Activated CD8-positive, alpha-beta memory T cell treated with anti-CD3 and anti-CD28 coated beads for 24 hours (primary cell): ENCODE measurements at places on chromosomes 7 and 10.

DNA sequence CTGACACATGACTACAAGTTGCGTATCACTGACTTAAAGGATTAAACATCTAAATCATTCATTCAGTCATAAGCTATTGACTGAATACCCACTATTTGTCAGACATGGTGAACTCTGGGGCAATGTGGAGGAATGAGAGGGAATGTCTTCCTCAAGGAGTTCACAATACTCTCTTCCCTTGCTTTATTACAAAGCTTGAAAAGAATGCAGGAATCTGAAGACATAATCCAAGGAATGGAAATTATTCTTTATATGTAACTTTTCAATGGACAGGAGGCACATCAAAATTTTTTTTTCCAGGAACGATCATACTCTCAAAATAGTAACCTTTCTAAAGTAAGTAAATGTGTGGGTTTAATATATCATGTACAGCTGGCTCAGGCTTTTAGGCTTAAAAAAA, 111.9 kb downstream of the ATXN7L1 start:
- no peak for DNase-seq

DNA sequence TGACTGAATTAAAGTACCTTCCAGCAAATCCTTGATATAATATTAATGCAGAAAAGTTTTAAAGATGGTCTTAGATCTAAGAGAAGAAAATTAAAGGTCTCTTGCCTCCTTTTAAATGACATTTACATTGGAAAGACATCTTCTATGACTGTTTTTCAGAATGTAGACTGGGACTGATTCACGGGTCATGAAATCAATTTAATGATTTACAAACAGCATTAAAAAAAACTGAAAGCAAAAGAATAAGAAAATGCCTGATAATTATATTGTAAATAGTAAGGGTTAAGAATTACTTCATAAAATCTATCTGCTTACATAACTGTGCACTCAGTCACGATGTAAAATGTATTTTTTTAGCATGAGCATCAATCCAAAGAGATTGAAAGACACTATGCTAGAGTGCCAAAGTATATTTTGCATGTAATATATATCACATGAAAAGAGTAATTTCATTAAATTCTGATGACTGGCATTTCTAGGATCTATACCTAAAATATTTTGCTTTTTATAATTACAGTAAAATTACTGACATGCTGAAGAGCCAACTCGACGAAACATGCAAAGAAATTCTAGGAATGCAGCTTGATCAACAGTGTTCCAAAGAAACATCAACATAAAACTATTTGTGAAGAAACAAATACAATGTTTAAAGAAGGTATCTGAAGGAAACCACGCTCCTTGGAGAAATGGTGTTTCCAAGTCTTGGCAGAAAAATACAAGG, 35.1 kb downstream of the RTKN2 start:
- DNase-seq: no peak

DNA sequence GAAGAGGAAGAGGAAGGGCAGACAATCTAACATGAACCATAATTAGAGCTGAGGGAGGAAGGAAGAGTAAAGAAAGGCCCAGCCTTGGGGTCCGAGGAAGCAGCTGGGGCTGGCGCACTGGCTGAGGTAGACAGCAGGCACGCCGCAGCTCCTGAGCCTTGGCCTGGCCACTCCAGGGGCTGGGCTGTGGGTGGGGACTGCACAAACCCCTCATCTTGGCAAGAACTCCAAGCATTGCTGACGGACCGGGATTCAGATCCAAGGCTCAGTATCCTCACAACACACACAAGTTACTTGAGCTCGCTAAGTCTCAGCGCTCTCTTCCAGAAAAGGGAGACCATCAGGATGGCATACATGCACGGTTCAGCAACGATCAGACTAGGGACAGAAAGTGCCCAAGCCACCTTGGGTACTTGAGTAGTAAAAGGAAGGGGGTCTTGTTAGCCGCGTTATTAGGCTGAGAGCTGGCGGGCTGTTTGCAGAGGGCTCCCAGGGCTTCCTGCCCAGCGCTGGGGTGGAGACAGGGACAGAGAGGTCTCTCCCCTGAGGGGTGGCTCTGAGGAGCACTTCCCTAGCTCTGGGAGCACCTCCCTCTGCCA, 4.5 kb downstream of the TNS3 start:
- no peak for DNase-seq

GRCh38 chr7:142838461-142839213, 16.2 kb upstream of the EPHB6 start:
- DNase-seq: no peak

DNA sequence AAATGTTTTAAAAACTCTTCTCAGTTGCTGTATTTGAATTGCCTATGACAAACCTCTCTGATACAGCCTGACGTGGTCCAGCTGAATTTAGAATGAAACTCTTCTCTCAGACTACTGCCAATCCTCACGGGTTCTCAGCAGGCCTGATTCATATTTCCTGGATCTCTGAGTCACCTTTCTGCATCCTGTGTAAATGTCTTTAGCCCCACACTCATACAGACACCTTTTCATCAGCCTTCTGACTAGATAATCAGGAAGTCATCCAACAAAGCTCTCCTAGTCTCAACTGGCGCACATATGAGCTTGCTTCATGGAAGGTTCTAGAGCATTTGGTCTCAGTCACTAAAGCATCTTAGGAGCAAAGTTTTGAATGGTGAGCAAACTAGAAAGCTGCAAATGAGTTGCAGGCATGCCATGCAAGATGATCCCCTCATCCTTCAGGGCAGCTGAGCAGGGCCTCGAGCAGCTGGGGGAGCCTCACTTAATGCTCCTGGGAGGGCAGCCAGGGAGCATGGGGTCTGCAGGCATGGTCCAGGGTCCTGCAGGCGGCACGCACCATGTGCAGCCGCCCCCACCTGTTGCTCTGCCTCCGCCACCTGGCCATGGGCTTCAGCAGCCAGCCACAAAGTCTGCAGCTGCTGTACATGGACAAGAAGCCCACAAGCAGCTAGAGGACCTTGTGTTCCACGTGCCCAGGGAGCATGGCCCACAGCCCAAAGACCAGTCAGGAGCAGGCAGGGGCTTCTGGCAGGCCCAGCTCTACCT, 182.8 kb downstream of the ARHGAP12 start:
- peak; percentile 65 for DNase-seq

DNA sequence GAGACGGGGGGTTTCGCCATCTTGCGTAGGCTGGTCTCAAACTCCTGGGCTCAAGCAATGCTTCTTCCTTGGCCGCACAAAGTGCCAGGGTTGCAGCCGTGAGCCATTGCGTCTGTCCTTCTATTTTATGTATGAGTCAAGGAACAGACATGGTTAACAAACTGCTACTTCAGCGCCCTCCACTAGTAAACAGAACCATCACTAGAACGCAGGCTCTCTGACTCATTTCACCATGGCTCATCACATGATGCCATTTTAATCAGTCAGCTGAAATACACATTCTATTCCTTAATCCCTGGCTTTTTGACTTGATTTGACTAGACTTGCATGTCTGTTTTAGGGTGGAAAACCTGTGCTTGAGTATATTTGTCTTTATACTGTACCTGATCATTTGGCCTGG, 41.3 kb downstream of the CELF2 start:
- no peak for DNase-seq

DNA sequence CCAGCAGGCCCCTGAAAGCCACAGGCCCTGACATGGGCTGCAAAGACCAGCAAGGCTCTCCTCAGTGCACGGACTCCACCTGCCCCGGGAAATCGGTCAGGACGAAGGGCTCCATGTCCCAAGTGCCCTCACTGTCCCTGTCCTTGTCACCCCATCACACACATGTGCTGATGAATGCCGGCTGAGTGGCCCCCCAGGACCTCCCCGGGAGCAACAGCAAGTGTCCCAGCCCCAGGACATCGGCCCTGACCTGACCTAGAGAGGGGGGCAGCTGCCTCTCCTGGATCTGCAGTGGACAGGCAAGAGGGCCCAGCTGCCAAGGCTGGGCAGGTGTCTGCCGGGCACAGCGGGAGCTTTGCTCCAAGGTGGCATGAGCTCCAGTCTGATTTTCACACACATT, 49.8 kb downstream of the STK32C start:
- no peak for DNase-seq

DNA sequence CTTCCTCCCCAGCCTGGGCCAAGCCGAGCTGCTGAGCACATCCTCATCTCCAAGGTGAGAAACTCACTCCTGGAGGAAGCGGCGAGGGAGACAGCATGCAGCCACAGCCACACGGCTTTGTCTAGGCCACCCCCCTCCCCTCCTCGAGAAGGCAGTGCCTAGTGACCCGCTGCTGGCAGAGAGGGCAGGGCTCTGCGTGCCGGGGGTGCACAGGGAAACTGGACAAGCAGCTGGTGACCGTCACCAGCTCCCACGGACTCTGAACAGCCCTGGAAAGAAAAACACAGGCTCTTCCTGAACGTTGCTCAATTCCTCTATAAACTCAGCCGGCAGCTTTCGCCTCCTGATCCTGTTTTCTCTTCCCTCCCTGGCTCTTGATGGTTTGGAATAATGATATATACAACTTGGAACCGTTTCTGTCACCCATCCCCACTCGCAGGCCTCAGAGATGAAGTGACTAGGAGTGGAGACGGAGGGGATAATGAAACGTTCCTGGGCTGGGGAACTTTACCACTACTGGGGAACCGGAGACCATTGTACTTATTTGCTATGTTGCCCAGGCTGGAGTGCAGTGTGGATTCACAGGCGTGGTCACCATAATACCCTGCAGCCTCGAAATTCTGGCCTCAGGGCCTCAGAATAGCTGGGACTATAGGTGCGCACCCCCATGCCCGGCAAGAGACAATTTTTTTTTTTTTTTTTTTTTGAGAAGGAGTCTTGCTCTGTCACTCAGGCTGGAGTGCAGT, 19.3 kb downstream of the PAPOLB start:
- DNase-seq: no peak

GRCh38 chr10:21532694-21533466, 1.2 kb upstream of the MLLT10 start:
- DNase-seq: no peak

- no peak for DNase-seq
These were observed 203.6 kb downstream of the TCERG1L start for GRCh38 chr10:131107970-131108369.

GRCh38 chr7:17402628-17403278, 104.3 kb downstream of the AHR start:
- DNase-seq: no peak

DNA sequence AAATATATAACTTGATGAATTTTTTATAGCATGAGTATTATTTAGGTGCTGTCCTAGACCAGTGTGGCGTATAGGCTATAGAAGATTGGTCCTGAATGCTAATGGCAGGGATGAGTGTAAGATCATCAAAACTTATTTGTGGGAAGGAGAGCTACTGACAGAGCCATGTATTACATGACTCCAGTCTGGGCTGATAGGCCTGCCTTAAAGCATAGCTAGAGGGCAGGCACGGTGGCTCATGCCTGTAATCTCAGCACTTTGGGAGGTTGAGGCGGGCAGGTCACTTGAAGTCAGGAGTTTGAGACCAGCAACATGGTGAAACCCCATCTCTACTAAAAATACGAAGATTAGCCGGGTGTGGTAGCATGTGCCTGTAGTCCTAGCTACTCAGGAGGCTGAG, 198.1 kb upstream of the KLF14 start:
- DNase-seq: no peak

- no peak for DNase-seq
These were observed 38.9 kb upstream of the YAE1 start for GRCh38 chr7:39527296-39527695.

DNA sequence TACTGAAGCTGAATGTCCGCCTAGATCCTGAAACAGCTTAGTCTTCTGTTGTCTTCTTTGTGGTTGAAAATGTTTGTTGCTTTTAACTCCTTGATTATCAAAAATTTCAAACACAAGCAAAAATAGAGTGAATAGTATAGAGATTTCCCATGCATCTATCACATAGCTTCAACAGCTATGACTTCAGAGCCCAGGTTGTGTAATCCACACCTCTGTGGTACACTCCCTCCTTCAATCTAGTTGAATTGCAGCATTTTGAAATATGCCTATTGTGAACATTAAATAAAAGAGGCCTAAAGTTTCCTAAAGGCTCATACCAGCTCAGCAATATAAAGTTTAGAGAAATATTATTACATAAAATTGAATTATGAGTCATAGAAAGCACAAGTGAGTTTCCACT, 204.7 kb upstream of the HDAC9 start:
- DNase-seq: no peak

- no peak for DNase-seq
These were observed 171.0 kb downstream of the PPP1R17 start for GRCh38 chr7:31858055-31858454.

DNA sequence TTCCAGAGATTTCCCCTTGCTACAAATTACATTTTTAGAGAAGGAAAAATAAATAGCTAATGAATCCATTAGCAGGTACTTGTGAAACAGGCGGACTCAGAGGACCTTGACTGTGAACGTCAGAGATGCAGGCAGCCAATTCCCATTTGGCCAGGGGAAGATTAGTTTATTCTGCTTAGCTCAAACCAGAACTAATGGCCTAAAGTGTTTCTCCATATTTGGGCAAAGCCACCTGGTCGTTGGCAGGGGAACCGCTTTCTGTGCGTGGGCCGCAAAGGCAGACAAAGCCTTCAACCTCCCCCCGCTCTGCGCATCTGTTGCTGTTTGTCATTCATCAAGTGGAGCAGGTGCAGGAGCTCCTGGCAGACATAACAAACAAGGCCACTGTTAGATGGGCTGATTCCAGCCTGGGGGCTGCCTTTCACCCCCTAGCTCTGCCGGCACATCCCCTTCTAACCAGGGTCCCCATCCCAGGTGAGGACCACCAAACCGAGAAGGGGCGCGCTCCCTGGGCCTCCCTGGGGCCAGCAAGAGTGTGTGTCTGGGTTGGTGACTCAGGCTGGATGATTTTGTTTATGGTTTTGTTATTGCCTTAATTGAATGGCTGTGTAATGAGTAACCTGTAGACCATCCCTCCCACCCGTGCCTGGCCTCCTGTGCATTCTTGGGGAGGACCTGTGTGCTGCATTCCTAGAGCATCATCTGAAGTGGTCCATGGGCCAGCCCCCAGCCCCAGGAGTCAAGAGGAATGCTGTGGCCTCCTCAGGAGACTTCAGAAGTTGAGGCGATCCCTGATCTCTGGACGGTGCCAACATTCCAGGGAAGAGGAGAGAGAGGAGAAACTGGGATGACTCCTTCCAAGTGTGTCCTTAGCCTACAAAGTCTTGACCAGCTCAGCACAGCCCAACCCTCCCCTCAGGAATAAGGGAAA, 14.5 kb upstream of the CPA1 start:
- no peak for DNase-seq

DNA sequence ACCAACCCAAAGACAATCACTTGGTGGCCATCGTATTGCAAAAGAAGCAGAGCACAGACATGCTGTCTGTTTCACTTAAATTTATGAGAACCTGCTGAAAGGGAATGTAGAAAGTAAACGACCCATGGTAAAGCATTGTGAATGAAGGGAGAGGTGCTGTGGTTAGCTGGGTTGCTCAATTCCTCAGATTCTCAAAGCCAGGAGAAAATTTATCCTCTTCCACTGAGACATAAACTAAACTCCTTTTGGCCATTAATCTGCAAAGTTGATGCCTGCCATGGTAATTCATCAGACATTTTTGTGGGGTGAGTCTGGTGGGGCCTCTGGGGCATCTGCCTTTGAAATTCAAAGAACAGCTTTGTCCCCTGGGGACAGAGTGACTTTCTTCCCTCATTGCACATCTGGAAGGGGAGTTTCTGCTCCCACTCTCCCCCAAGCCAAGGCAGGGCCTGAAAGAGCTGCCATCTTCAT, 951.0 kb downstream of the LRMDA start:
- DNase-seq: no peak

- no peak for DNase-seq
These were observed 146.4 kb upstream of the ZNF32 start for GRCh38 chr10:43795093-43795492.
